ENCODE measurements at places on chromosomes 4 and X.

DNA sequence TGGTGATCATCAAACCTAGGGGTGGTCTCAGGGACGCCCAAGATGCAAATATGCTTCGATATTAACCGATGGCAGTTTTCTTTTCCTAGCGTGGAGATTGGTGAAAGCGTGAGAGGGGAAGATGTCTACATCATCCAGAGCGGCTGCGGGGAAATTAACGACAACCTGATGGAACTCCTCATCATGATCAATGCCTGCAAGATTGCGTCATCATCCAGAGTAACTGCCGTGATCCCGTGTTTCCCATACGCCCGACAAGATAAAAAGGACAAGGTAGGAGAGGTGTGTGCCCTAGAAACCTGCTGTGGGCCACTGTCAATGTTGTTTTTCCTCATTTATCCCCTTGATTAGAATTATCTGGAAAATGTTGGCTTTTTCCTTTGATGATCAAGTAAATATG, 7.9 kb downstream of the PRPS2 start:
- DNase-seq: no peak

- no peak for DNase-seq
These were observed 836 bp upstream of the LNX1 start for GRCh38 chr4:53592122-53592521.

- no peak for DNase-seq
These were observed 95.2 kb downstream of the SORBS2 start for GRCh38 chr4:185716577-185717376.

DNA sequence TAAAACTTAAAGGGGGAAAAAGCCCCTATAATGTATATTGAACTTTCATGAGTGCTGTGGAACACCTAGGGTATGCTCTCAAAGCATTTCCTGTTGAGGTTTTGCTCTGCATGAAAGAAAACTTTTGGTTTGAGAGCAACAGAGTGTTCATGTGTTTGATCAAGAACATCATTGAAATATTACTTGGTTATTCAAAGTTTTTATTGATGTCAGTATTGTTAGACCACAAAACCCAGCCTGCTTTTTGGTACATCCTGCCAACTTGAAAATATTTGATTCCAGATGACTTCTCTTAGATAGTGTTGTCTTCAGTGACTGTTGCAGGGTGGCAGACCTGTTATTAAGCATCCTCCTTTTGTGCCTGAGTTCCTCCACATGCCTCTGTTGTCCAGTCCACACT, 68.0 kb downstream of the N4BP2 start:
- peak; percentile 18 for DNase-seq

DNA sequence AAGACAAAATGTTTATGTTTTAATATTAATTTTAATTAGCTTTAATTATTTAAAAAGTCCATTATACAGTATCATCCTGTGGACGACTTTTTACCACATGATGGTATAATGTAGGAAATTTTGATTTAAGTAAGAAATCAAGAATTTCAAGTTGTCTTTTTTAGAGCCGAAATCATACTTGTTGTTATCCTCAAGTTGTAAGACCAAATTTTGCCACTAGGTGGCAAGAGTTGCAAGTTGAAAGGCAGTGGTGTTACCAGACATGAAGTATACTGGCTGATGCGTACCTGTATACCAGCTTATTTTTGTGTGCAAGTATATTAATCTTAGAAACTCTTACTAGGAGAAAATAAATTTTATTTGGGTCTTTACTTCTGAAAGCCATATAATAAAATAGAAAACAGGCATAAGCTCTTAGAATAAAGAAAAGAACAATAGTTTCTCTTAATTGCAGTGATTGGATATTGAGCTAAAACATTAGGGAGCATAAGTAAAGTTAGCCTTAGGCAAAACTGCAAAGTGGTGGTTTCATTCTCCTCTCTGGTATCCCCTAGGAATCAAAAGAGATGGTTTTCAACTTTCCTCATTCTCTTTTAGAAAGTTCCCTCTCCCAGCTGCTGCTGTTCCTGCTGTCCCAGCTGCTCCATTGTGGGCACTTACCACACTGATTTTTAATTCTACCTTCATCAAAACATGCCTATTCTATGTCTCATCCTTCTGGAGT, 118.0 kb upstream of the WDFY3 start:
- DNase-seq: no peak

GRCh38 chrX:130197464-130197863, 25.7 kb downstream of the RAB33A start:
- DNase-seq: no peak

GRCh38 chrX:50577326-50577725, 106.7 kb upstream of the DGKK start:
- no peak for DNase-seq

GRCh38 chrX:13821738-13822137, 4.8 kb upstream of the GPM6B start:
- no peak for DNase-seq

- no peak for DNase-seq
These were observed 172.0 kb upstream of the GLRA2 start for GRCh38 chrX:14357314-14357713.

- DNase-seq: no peak
These were observed 43.9 kb downstream of the CYSLTR1 start for GRCh38 chrX:78283511-78283910.

DNA sequence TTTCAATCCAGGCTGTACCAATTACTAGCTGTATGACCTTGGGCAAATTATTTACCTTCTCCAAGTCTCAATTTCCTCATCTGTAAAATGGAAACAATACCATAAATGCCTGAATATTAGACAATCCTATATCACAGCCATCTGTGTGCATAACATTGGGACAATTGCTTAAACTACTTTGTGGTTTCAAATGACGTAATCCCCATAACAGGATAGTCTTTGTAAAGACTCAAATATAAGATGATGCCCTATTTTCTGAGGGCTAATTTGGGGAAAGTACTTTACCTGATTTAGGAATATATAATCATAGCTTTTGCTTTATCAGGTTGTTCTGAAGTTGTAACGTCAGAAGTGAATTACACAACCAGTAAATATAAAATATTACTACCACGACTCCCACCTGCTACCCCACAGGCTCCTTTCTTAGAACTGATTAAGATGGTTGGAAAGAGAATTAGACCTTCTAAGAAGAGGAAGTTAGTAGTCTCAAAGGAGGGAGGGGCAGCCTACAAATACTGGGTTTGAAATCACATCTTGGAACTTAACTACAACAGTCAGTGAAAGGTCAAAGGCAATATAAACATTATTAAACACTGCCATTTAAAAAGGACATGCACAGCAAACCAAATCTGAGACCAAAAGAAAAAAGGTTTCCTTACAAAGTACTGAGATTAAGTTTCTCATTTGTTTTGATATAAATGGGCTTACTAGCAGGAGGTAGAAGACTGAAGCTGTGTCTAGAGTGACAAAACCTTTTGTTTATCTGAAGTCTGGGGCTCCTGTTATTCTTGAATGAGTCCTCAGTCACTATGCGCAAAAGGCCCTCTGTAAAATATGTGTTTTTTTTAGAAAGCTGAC, 215.0 kb downstream of the SCFD2 start:
- no peak for DNase-seq

DNA sequence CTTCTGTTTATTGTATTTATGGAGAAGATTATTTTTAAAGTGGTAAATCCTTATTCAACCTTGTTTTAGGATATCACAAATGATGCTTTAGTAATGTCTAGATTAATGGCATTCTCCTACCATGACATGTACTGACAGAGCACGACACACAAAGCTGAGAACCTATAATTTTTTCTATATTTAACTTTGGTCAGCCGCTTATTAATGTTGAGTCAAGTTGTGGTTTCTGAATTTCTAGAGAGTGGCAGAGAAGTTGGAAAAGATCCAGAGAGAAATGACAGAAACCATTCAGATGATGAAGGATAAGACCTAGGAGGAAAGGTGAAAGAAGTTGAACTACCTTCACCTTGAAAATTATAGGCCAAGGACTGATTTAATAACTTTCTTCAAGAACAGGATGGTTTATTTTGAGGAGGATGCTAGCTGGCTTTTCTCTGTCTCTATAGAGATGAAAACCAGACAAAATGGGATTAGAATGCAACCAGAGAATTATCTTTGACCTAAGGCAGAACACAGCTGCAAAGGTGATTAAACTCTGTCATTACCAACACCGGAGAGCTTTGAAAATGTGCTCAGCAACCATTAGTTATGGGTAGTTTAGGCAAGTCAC, 62.6 kb upstream of the TSPAN5 start:
- DNase-seq: no peak

DNA sequence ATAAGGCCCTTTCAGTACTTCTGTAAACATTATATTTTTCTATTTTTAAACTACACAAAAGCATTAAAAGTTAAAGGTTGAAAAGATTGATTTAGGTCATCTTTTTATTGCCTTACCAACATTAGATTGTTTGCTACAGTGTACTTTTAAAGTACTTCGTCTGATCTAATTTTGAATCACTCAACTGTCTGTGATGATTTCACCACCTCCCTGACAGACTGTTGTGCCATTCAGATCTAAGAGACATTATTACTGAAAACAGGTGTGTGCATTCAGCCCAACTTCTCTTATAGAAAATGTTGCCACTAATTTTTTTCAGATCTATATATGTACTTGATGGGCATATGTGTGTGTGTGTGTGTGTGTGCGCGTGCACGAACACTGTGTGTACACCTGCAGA, 39.3 kb downstream of the GASK1B start:
- DNase-seq: no peak

DNA sequence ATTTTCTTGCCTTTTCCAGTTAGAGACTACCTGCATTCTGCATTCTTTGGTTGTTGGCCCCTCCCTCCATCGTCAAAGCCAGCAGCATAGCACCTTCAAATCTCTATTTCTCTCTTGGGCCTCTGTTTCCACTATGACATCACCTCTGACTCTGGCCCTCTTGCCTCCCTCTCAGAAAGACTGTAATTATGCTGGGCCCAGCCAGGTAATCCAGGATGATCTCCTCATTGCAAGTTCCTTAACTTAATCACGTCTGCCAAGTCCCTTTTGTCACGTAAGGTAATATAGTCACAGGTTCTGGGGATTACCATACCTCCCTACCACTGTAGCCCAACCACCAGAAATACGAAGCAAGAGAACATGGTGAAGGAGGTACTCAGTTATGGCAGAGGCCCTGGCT, 39.3 kb upstream of the NYX start:
- DNase-seq: no peak
